Daoy (cell line): ENCODE measurements at places on chromosomes 12 and 14. TPM values are rescaled to one million over a fixed set of nuclear protein-coding genes. Genes with fewer than 3 reads are reported as not detected.
A peak's percentile ranks its signal among the peaks of the same experiment; 100 is the strongest.

DNA sequence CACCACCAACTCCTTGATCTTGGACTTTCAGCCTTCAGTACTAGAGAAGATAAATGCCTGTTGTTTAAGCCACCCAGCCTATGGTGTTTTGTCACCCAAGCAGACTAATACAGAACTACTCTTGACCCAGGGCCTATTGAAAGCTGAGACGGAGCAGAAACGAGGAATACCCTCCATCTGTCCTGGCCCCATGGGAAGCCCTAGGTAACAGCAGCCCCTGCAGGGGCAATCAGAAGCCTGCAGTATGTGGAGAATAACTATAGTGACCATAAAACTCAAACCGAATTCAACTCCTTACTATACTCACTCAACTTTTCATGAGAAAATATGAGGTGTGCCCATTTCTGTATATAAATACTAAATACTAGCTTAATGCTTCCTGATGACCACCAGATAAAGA is 307.4 kb downstream of the NUAK1 start:
- no peak for DNase-seq

GRCh38 chr14:99609245-99610170 is 5.5 kb upstream of the CCDC85C start:
- no peak for DNase-seq

GRCh38 chr14:90656973-90657372 is 159.3 kb downstream of the TTC7B start:
- no peak for DNase-seq

DNA sequence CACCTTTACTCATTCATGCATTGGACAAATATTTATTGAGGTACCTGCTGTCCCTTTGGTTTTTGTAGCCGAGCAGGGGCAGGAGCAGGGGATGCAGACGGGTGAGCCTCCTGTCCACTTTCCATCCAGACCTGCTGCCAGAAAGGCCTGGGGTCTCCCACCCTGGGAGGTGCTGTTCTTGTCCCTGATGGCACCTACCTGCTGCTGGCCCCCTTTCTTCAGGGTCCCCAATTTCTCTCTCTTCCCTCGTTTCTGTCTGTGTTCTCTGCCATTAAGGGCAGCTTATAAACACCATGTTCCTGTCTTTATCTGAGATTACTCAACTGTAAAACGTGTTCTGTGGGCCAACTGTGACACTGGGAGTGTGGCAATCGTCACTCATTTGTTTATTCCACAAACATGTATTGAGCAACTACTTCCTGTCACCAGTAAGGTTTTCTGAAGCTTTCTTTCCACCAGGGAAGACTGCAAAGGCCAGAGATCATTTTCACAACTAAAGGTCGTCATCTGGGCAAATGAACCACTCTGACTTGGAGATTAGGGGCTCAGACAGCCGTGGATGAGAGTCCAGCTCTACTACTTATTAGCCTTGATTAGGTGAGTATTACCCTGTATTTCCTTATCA is at the start of gene HAL:
Gene HAL (minus strand): TSS at position 311 of the 625 bp plus-strand sequence. CDS start 434 bp downstream, outside the sequence.
- DNase-seq = no peak

DNA sequence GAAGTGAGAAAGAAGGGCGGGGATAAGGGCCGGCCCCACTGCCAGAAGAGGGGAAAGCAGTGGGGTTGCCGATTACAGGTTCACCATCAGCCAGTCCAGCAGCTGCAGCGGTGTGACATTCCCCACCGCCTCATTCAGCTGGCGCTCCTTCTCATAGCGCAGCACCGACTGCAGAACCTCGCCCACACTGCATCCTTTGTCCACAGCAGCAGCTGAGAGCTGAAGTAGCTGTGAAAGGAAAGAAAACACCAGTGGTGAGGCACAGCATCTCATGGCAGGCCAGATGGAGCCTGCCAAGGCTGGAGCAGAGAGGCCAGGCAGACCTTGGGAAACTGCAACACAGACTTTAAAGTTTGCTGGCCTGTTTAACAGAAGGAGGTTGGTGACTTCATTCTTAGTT is 33.2 kb downstream of the AKAP3 start:
- no peak for DNase-seq

DNA sequence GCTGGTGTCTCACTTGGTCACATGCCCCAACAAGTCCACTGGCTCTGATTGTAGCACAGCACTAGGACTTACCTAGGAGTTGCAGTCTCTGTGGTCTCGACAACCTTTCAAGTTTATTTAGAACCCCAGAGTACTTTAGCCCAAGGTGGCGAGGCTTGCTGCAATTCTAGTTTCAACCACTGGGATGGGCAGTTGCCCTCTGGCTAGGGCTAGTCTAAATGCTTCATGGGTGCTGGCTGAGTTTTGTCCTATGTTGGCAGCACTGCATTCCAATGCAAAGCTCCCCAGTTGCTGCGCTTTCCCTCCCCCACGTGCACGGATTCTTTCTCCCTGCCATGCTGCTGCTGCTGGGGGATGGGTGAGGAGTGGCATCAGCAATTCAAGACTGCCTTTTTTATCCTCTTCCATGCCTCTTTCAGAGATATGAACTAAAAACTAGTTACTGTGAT is 207.9 kb downstream of the SYNE2 start:
- peak; percentile 36 for DNase-seq

DNA sequence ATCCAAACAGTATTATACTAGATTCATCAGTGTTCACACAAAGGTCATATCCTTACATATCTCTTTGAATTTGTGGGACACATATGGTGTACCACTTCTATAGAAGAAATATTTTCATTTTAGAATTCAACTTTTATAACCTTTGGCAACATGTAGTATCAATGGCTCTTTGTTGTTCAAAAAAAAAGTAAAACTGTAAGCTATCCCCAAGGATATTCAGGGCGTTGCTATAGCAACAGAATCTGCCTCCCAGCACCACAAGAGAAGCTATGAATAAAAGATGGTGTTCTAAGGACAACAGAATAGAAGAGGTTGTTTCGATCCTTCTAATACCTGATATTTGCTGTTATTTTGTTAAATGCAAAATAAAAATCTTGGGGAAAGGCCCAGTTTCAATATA is 139.3 kb downstream of the BRMS1L start:
- DNase-seq = no peak

APOF gene
- total RNA-seq = 0.40 TPM in 1 of 2 replicates, not detected in the other

BIN2 gene
- not detected in 2 replicates for total RNA-seq

ACOT6 gene
- not detected in 2 replicates for total RNA-seq

DYNLL1 gene
- total RNA-seq = 483 and 582 TPM in 2 replicates
